Testis (tissue), 5 donors: ENCODE measurements at places on chromosomes 13 and 19. TPM values are rescaled to one million over a fixed set of nuclear protein-coding genes. Genes with fewer than 3 reads are reported as not detected.

MED25 gene
- 246 TPM for total RNA-seq

DNA sequence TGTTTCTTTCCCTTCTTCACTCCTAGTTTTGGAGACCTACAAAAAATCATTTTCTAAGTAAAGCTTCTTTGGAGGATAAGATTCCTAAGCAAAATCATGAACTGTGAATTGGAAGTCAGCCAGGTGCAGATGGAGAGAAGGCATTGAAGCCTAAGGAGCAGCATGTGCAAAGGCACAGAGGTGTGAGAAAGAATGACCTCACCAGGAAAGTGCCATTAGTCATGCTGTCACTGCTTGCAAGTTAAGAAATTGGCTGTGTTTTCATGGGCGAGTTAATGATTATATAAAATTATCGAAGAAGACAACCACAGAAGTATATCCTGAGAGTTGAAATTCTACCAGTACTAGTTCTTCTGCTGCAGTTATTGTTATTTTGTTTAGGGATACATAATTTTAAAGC, 80.3 kb upstream of the KLHL1 start:
- H3K36me3 ChIP-seq, result no peaks in the 10 kb centered on the region
- no peaks in the 10 kb centered on the region for H3K4me1 ChIP-seq
- no peak for DNase-seq
- no peaks in the 10 kb centered on the region for H3K27me3 ChIP-seq

- DNase-seq, result no peak
- no peaks in the 10 kb centered on the region for H3K27me3 ChIP-seq
- no peaks in the 10 kb centered on the region for H3K36me3 ChIP-seq
- no peaks in the 10 kb centered on the region for H3K4me1 ChIP-seq
Measured at GRCh38 chr13:25864116-25864515, 187.7 kb downstream of the SHISA2 start.

PDX1 gene
- 0.12 TPM for total RNA-seq

NKG7 gene
- 0.63 TPM for total RNA-seq

DNA sequence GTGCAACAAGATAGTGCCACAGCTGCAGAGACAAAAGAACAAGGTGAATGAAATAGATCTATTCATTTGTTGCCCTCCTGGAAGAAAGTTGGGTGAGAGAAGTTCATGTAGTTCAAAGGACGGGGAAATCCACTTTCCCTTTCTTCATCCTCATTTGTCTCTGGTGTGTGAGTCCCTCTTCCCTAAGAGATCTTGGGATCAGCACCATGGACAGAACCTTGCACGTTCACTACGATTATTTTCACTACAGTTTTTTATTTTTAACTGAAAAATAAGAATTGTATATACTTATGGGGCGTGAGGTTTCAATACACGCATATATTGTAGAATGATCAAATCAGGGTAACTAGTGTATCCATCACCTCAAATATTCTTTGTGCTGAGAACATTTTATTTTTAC, 29.2 kb downstream of the NLRP5 start:
- DNase-seq, result no peak
- H3K36me3 ChIP-seq, result no peaks in the 10 kb centered on the region
- no peak overlapping the region for H3K27ac ChIP-seq
- H3K27me3 ChIP-seq, result no peaks in the 10 kb centered on the region

DNA sequence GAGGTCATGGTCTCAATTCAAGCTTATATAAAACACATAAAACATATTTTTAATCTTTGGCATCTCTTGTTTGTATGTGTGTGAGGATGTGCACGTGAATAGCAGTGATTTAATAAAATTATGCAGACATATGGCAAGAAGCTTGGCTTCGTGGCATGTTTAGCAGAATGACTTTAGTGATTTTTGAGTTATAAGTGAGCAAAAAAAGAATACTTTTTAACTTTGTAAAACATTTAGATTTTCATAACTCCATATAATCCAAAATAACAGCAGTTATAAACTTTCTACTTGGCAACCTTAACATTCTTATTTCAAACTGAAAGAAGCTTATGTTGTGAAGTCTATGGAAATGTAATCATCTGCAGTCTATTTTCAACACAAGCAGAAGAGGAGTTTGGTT, 120.6 kb downstream of the SLITRK1 start:
- H3K4me3 ChIP-seq, result no peak overlapping the region
- no peaks in the 10 kb centered on the region for H3K27me3 ChIP-seq
- DNase-seq, result no peak
- no peak overlapping the region for H3K27ac ChIP-seq
- no peaks in the 10 kb centered on the region for H3K4me1 ChIP-seq

- no peaks in the 10 kb centered on the region for H3K27me3 ChIP-seq
- H3K36me3 ChIP-seq, result no peaks in the 10 kb centered on the region
- H3K4me3 ChIP-seq, result no peak overlapping the region
- no peak overlapping the region for H3K27ac ChIP-seq
- no peaks in the 10 kb centered on the region for H3K4me1 ChIP-seq
Measured at GRCh38 chr13:89541091-89542030, 1806.1 kb upstream of the MIR17HG start.

TIMM29 gene
- total RNA-seq, result 40.9 TPM

DNA sequence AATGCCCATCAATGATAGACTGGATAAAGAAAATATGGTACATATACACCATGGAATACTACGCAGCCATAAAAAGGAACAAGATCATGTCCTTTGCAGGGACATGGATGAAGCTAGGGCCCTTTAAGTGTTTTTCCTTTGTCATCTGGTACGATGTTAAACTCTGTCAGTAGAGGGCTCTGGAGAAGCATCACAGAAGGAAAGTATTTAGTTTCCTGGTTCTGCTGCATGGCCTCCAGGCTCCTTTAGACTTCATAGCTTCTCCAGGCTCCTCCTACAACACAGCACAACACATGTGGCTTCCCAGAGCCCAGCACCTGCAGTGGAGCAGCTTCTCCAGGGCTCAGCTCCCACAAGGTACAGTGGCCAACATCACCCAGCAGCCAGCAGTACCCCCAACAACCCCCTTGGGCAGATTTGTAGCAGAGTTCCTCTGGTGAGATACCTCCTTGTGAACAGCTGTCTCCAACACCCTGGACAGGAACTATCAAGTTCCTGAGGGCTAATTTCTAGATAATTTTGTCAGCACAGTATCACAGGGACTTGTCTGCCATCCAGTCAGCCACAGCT, 63.4 kb downstream of the KCTD12 start:
- peaks cover 13% of the 10 kb centered on the region for H3K4me1 ChIP-seq
- H3K36me3 ChIP-seq, result no peaks in the 10 kb centered on the region
- H3K4me3 ChIP-seq, result no peak overlapping the region
- no peaks in the 10 kb centered on the region for H3K27me3 ChIP-seq

- no peaks in the 10 kb centered on the region for H3K36me3 ChIP-seq
- no peaks in the 10 kb centered on the region for H3K27me3 ChIP-seq
- H3K27ac ChIP-seq, result no peak overlapping the region
- no peak for DNase-seq
Measured at GRCh38 chr13:20411638-20412342, 113.9 kb downstream of the CRYL1 start.

PSG2 gene
- total RNA-seq, result not detected

MZF1 gene
- total RNA-seq, result 56.1 TPM

PEG3 gene
- 160 TPM for total RNA-seq

SH2D3A gene
- 7.5 TPM for total RNA-seq

MISP3 gene
- total RNA-seq, result 4.2 TPM

ZNF587 gene
- total RNA-seq, result 31.2 TPM

DNA sequence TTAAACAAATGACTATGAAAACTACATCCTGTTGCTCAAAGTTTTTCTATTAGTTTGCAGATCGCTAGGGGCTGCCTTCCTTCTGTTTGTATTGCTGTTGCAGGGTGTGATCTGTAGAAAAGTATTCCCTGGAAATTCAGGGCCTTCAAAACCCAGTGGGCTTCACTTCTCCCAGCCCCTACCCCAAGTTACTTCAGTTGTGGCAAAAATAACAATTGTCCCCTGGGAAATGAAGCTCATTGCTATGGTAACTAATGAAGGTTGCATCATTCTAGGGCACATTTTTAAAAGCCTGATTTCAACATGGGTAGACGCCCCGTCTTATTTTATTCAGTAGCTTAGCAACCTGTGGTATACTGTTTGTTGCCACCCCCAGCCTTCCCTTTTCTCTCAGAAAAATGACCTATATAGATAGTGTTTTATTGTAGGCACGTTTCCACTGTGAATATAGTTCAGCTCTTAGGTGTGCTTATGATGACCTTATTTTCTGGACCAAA, 60.9 kb downstream of the WDFY2 start:
- H3K4me1 ChIP-seq, result peaks cover 31% of the 10 kb centered on the region
- H3K4me3 ChIP-seq, result no peak overlapping the region

DNA sequence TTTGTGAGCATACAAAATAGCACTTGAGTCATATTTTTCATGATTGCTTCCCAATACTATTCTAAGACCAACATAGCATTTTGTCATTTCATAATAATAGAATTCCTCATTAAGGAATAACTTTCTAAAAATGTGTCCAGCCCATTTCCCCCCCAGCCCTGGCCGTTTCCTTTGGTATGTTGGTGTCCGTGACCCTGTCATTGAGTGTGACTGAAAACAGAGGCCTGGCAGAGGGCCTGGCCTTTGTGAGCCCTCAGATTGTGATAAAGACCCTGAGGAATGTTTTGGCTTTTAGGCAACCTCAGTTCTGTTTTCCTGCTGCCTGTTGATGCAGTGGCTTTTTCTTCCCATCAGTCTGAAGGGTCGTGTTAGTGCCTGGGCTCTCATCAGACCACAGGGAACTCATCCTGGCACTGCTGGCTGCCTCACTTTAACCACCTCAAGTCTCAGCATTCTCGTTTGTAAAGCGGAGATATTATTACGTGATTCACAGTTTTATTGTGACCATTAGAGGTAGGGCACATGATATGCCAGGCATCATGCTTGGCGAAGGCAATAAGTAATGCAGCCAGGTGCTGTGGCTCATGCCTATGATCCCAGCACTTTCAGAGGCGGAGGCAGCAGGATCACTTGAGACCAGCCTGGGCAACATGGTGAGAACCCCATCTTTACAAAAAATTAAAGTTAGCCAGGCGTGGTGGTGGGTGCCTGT, 13.8 kb downstream of the SPINT2 start:
- H3K27me3 ChIP-seq, result no peaks in the 10 kb centered on the region
- H3K36me3 ChIP-seq, result no peaks in the 10 kb centered on the region
- peaks cover 8% of the 10 kb centered on the region for H3K4me1 ChIP-seq
- H3K27ac ChIP-seq, result peak overlapping the region; percentile 71
- H3K4me3 ChIP-seq, result no peak overlapping the region
- DNase-seq, result peak; percentile 58

LILRB1 gene
- 0.93 TPM for total RNA-seq

- no peaks in the 10 kb centered on the region for H3K27me3 ChIP-seq
- no peak for DNase-seq
- no peaks in the 10 kb centered on the region for H3K36me3 ChIP-seq
- no peak overlapping the region for H3K27ac ChIP-seq
Measured at GRCh38 chr19:42115219-42115618, 17.0 kb downstream of the POU2F2 start.

DNA sequence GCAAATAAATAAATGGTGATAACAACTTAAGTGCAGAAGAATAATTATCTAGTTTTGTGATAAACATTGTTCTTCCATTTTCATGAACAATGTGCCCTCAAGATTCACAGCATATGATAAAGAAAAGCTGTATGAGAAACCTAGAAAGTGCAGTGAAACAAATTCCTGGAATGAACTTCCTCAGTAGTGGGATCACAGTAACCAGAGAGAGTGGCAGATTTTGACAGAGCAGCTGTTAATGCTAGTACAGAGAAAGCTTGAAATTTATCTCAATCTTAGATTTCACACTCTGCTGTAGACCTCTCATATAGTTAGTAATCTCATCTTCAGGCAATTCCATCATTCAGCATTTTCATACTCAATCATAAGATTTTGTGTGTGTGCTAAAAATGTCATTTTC, 664.9 kb downstream of the PCDH9 start:
- H3K4me1 ChIP-seq, result peaks cover 6% of the 10 kb centered on the region
- H3K27ac ChIP-seq, result no peak overlapping the region
- no peaks in the 10 kb centered on the region for H3K27me3 ChIP-seq
- H3K36me3 ChIP-seq, result no peaks in the 10 kb centered on the region

MYO16 gene
- 4.0 TPM for total RNA-seq

DNA sequence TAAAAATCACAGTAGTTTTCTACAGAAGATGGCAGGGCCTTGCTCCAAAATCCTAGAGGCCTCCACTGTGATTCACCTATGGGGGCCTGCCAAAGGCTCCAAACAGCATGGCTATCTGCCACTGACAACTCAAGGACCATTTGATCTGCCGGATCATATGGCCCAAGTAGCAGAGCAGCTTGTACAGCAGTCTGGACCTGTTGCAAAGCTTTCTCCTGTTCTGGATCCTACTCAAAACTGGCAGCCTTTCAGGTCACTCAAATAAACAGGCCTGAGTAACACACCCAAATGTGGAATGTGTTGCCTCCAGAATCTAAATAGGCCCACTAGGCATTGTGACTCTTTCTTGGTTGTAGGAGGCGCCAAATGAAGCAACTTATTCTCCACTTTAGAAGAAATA, 1049.3 kb downstream of the PCDH9 start:
- H3K4me1 ChIP-seq, result no peaks in the 10 kb centered on the region
- no peaks in the 10 kb centered on the region for H3K36me3 ChIP-seq
- H3K27me3 ChIP-seq, result no peaks in the 10 kb centered on the region

DNA sequence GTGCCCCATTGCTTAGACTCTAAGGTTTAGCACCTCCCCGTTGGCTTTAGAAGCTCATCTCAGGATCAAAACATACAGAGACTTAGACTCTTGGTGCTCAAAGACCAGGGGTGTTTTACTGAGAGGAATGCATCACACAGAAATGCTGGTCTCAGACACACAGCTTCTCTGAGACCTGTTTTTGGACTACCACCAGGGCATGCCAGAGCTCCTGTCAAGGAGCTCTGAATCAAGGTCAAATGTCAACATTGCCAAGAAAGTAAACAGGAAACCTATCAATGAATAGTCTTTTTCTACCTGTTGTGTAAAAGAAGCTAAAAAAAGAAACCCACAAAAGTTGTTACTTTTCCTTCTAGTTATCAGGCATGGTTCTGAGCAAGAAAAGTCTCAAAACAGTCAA, 149.2 kb downstream of the COL4A1 start:
- no peak for DNase-seq
- H3K36me3 ChIP-seq, result no peaks in the 10 kb centered on the region
- no peaks in the 10 kb centered on the region for H3K27me3 ChIP-seq
- no peaks in the 10 kb centered on the region for H3K4me1 ChIP-seq
- H3K4me3 ChIP-seq, result no peak overlapping the region

C19orf38 gene
- total RNA-seq, result 17.4 TPM
